ENCODE measurements at places on chromosomes 5 and 9.

GRCh38 chr5:158952951-158953350 lies 146.8 kb downstream of the EBF1 start:
- no peaks in the 10 kb centered on the region for H3K36me3 ChIP-seq
- no peak overlapping the region for H3K27ac ChIP-seq
- peaks cover 37% of the 10 kb centered on the region for H3K27me3 ChIP-seq
- H3K4me3 ChIP-seq: no peak overlapping the region
- H3K4me1 ChIP-seq: peaks cover 4% of the 10 kb centered on the region
- DNase-seq: no peak

DNA sequence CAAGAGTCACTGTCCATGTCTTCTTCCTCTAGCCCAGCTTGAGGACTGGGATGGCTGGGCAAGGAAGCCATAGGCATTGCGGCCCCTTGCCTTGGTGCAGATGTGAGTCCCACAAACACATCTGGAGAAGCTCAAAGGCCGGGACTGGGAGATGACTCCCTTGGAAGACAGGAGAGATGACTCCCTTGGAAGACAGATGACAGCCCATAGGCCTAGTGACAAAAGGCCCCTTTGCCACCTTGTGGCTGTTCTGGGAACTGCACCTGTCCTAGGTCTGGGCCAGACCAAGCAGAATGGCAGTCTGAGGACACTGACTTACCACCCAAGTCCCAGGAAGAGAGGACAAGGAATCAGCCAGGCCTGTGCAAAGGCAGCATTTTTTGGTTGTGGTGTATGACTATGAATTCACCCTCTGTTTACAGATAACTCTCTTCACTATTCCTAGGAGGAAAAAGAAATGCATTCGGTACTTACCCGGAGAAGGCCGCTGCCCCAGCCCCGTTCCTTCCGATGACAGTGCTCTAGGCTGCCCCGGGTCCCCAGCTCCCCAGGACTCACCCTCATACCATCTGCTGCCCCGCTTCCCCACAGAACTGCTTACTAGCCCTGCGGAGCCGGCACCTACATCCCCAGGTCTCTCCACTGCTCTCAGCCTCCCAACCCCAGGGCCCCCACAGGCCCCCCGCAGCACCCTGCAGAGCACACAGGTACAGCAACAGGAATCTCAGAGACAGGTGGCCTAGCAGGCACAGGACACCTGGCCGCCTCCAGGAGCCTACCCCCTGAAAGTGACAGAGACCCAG lies 30.8 kb downstream of the SKP1 start:
- peak overlapping the region; percentile 49 for H3K27ac ChIP-seq
- H3K4me1 ChIP-seq: peaks cover 11% of the 10 kb centered on the region
- no peaks in the 10 kb centered on the region for H3K27me3 ChIP-seq
- peaks cover 4% of the 10 kb centered on the region for H3K36me3 ChIP-seq
- H3K4me3 ChIP-seq: no peak overlapping the region

GRCh38 chr9:13769006-13769405 lies 489.5 kb upstream of the MPDZ start:
- no peaks in the 10 kb centered on the region for H3K4me1 ChIP-seq
- H3K27me3 ChIP-seq: no peaks in the 10 kb centered on the region
- no peak for DNase-seq
- no peaks in the 10 kb centered on the region for H3K36me3 ChIP-seq
- H3K4me3 ChIP-seq: no peak overlapping the region
- no peak overlapping the region for H3K27ac ChIP-seq

DNA sequence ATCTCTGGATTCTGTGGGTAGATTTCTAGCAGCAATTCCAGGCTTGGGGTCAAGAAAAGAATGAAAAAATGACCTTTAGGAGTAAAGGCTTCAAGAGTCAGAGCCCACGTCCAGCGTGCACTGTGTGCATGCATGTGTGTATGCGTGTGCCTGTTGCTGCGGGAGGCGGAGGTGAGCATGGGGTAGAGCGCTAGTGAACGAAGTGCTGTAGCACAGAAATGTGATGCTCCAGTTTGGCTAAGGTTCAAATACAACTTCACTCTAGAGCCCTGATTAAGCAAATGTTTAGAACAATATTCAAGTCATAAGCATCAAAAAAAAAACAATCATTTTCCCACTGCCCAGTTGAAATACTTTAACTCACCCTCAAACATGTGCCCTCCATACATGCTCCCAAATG lies 403.9 kb downstream of the ZNF608 start:
- no peak overlapping the region for H3K27ac ChIP-seq
- H3K4me3 ChIP-seq: no peak overlapping the region
- no peaks in the 10 kb centered on the region for H3K27me3 ChIP-seq
- no peaks in the 10 kb centered on the region for H3K36me3 ChIP-seq
- H3K4me1 ChIP-seq: peaks cover 8% of the 10 kb centered on the region
- DNase-seq: no peak

GRCh38 chr5:180605554-180606214 lies 14.4 kb upstream of the SCGB3A1 start:
- H3K36me3 ChIP-seq: no peaks in the 10 kb centered on the region
- peaks cover 5% of the 10 kb centered on the region for H3K4me1 ChIP-seq
- no peak overlapping the region for H3K4me3 ChIP-seq
- peaks cover 18% of the 10 kb centered on the region for H3K27me3 ChIP-seq
- DNase-seq: no peak

DNA sequence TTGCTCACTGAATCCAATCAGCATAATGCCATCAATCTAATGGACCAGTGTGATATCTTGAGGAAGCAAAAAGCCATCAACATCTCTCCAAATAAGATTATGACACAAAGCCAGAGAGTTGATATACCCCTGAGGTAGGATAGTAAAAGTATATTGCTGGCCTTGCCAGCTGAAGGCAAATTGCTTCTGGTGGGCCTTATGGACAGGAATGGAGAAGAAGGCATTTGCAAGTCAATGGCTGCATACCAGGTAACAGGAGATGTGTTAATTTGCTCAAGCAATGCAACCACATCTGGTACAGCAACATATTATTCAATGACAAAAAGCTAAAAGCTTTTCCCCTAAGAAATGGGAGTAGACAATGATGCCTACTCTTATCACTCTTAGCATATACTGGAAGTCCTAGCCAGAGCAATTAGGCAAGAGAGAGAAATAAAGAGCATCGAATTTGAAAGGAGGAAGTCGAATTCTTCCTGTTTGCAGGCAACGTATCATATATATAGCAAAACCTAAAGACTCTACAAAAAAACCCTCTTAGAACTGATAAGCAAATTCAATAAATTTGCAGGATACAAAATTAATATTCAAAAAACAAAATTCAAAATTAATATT lies 216.1 kb upstream of the RASA1 start:
- H3K27me3 ChIP-seq: no peaks in the 10 kb centered on the region
- no peaks in the 10 kb centered on the region for H3K36me3 ChIP-seq

DNA sequence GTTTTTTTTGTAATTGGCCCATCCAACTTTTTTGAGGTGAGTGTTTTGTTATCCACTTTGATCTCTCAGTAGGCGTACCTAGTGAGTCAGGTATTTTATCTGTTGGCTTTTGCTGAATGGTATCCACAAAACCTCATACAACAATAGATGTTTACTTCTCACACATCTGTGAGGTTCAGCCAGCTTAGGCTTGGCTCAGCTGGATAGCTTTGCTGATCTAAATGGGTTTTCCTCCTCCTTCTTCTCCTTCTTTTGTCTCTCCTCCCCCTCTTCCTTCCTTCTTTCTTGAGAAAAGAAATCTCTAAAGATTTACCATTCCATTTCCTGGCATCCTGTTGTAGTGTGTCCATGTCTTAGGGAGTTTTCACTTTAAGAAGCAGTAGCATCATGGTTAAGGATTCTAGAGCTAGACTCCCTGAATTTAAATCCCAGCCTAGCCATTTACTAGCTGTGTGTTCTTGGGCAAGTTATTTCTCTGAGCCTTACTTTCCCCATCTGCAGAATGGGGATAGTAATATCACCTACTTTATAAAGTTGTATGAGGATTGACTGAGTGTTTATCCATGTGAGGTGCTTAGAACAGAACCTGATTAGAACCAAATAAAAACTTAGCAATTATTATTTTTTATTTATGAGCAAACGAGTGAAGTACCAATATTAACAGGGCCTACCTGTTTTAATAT lies 126.3 kb downstream of the ARHGAP26 start:
- H3K4me3 ChIP-seq: no peak overlapping the region
- H3K27me3 ChIP-seq: no peaks in the 10 kb centered on the region
- no peaks in the 10 kb centered on the region for H3K36me3 ChIP-seq
- peak overlapping the region; percentile 78 for H3K27ac ChIP-seq

GRCh38 chr5:32255540-32255900 lies 57.2 kb downstream of the MTMR12 start:
- H3K4me3 ChIP-seq: no peak overlapping the region
- peak overlapping the region; percentile 20 for H3K27ac ChIP-seq
- no peaks in the 10 kb centered on the region for H3K27me3 ChIP-seq
- DNase-seq: no peak
- peaks cover 1% of the 10 kb centered on the region for H3K4me1 ChIP-seq

DNA sequence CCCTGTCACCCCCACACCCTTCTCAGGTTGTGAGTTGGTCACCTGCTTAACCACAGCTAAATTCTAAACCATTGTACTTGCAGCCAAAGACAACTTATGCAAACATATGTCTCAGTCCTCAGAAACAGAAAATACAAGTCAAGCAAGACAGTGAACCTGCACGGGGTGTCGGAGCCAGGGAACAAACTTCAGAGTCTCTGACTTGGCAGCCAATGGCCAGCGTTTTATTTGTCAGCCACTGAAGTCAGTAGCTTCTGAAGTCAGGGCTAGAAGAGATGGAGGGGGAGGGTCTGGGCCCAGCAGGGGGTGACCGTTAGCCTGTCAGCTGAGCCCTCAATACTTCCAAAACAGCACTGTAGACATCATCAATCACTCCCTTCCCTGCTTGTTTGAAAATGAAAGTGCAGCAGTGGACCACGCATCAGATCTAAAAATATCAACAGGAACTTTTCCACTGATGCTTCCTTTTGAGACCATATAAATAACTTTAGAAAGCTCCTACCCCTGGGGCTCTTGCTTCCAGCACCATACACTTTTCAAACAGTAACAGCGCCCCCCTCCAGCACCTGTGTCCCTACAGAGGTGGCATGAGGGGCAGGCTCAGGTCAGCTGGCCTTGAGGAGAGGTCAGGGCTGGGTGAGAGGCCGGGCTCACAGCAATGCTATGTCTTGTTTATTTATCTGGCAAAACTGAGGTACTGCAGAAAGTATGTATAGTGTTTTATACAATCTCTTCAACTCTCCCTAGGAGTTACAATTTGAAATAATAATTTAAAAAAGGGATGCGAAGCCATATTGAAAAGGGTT lies 142.5 kb downstream of the ACER2 start:
- no peaks in the 10 kb centered on the region for H3K36me3 ChIP-seq
- H3K4me3 ChIP-seq: no peak overlapping the region
- H3K27me3 ChIP-seq: no peaks in the 10 kb centered on the region
- DNase-seq: no peak
- H3K27ac ChIP-seq: no peak overlapping the region

DNA sequence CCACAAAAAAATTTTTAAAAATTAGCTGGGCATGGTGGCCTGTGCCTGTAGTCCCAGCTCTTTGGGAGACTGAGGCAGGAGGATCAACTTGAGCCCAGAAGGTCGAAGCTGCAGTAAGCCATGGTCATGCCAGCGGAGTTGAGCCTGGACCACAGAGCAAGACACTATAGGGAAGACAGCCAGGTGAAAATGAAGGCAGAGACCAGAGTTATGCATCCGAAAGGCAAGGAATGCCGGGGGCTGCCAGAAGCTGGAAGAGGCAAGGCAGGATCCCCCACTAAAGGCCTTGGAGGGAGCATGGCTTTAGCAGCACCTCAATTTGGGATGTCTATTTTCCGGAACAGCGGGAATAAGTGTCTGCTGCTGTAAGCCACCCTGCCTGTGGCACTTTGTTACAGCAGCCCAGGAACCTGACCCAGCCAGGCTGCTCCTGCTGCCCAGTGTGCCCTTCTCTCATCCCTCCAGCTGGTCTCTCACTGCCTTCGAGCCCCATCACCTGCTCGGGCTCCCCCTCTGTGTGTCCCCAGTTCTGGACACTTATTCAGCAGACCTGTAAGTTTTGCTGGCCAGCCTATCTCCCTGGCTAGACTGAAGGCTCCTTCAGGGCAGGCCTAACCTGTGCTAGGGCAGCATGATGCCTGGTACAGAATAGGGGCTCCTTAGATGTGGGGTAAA lies 16.8 kb upstream of the JADE2 start:
- peaks cover 42% of the 10 kb centered on the region for H3K4me1 ChIP-seq
- no peaks in the 10 kb centered on the region for H3K27me3 ChIP-seq
- DNase-seq: no peak
- no peak overlapping the region for H3K4me3 ChIP-seq
- H3K27ac ChIP-seq: peak overlapping the region; percentile 37

GRCh38 chr5:145983446-145983845 lies 47.1 kb downstream of the SH3RF2 start:
- H3K36me3 ChIP-seq: no peaks in the 10 kb centered on the region
- no peak for DNase-seq
- no peak overlapping the region for H3K27ac ChIP-seq
- no peaks in the 10 kb centered on the region for H3K27me3 ChIP-seq

DNA sequence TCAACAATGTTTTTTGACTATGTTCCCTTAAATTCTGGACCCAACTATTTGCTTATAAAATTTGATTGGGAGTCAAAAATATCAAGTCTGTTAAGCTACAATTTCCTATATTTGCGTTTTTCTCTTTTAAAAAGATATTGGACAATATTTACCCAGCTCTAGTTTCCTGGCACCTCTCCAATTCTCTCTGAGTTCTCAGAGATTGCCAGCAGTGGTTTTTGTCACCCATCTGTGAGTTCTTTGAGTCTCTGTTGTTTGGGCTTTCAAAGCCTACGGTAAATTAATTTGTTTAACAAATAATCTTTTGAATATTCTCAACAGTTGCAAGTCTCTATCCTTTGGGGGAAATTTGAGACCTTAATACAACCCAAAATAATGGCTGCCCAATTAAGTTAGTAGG lies 174.2 kb upstream of the PUM3 start:
- no peaks in the 10 kb centered on the region for H3K36me3 ChIP-seq
- H3K27ac ChIP-seq: no peak overlapping the region
- no peak for DNase-seq
- no peaks in the 10 kb centered on the region for H3K27me3 ChIP-seq
- H3K4me3 ChIP-seq: no peak overlapping the region

- no peak for DNase-seq
- H3K27me3 ChIP-seq: no peaks in the 10 kb centered on the region
- H3K27ac ChIP-seq: no peak overlapping the region
- H3K36me3 ChIP-seq: no peaks in the 10 kb centered on the region
- no peak overlapping the region for H3K4me3 ChIP-seq
- no peaks in the 10 kb centered on the region for H3K4me1 ChIP-seq
These were observed 133.9 kb downstream of the ESM1 start for GRCh38 chr5:54851449-54851848.

DNA sequence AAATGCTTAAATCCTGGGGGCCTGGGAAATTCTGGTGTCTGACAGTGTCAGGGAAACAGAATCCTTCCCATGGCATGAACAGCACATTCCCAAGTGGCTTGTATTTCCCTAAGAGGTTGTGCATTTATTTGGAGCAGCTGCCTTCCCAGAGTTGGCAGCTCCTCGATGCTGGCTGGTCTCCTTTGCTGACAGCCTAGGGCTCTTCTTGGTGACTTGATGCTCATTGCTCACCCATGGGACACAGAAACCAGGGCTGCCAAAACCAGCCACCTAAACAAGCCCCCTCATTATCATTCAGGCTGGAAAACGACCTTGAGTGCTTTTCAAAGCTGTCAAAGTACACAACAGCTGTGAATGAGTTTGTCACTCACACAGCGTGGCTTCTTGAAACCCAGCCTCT lies 24.2 kb downstream of the ENHO start:
- peaks cover 36% of the 10 kb centered on the region for H3K27me3 ChIP-seq
- no peak overlapping the region for H3K27ac ChIP-seq
- no peak overlapping the region for H3K4me3 ChIP-seq
- H3K4me1 ChIP-seq: no peaks in the 10 kb centered on the region
- H3K36me3 ChIP-seq: no peaks in the 10 kb centered on the region
- DNase-seq: no peak
